ENCODE measurements at places on chromosomes 2 and 18. TPM values are rescaled to one million over a fixed set of nuclear protein-coding genes. Genes with fewer than 3 reads are reported as not detected.
A peak's percentile ranks its signal among the peaks of the same experiment; 100 is the strongest.

DNA sequence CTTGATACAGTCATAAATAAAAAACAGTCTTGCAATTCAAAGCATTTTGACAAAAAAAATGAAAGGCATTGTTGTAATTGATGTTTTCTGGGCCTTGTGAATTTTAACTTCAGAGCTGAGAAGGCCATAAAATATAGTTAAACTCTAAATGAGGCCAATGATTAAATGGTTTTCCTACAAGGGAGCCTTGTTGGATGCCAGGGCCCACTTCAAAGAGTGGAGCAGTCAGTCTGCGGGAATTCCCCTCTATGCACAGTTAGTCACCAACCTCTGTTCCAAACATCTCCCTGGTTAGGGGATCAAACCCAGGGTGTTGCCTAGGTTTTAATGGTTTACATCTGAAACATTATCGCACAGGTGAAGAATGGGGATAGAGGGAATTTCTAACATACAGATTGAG is 143.4 kb downstream of the NCKAP5 start:
- H3K4me1 ChIP-seq = peaks cover 2% of the 10 kb centered on the region
- H3K4me3 ChIP-seq = no peak overlapping the region
- no peak for DNase-seq
- no peak overlapping the region for H3K27ac ChIP-seq

DNA sequence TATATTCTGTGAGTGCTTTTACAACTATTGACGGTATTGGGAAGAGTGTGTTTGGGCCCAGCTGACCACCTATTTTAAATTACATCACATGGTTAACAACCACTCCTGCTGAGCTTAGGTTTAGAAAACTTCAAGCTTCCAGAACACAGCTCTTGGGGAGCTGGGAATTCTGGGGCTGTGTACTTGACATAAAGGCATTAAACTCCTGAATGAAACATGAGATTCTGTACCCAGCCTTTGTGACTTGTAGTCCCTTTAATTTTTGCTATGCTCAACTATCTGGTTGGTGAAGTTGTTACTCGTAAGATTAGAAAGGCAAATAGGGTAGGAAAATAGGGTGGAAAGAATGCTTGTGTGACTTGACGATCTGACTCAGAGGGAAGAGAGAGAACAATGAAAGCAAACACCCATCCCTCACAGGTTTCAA is 66.9 kb downstream of the LTBP1 start:
- H3K36me3 ChIP-seq = no peaks in the 10 kb centered on the region
- no peak overlapping the region for H3K4me3 ChIP-seq
- no peak overlapping the region for H3K27ac ChIP-seq
- DNase-seq = no peak

- H3K36me3 ChIP-seq = no peaks in the 10 kb centered on the region
- H3K4me1 ChIP-seq = peaks cover 4% of the 10 kb centered on the region
- DNase-seq = no peak
- H3K27me3 ChIP-seq = no peaks in the 10 kb centered on the region
Measured at GRCh38 chr2:119475857-119476244, 44.2 kb downstream of the TMEM37 start.

DNA sequence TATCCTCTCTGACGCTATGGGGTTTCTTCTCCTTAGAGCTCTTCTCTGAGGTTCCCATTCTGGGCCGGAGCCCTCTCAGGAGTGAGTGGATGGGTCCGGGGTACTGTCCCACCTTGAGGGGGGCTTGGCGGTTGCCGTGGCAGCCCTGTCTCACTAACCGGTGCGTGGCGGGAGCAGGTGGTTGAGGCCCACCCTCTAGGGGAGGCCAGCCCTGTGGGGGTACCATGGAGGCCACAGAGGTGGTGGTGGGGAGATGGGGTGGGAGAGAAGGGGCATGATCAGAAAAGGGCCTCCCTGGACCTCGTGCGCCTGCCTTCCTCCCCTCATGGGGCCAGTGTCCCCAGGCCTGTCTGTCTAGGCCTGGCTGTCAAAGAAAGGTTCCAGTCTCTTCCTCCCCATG is 22.3 kb downstream of the IGFBP5 start:
- no peak overlapping the region for H3K27ac ChIP-seq
- peaks cover 18% of the 10 kb centered on the region for H3K27me3 ChIP-seq
- no peak for DNase-seq

DNA sequence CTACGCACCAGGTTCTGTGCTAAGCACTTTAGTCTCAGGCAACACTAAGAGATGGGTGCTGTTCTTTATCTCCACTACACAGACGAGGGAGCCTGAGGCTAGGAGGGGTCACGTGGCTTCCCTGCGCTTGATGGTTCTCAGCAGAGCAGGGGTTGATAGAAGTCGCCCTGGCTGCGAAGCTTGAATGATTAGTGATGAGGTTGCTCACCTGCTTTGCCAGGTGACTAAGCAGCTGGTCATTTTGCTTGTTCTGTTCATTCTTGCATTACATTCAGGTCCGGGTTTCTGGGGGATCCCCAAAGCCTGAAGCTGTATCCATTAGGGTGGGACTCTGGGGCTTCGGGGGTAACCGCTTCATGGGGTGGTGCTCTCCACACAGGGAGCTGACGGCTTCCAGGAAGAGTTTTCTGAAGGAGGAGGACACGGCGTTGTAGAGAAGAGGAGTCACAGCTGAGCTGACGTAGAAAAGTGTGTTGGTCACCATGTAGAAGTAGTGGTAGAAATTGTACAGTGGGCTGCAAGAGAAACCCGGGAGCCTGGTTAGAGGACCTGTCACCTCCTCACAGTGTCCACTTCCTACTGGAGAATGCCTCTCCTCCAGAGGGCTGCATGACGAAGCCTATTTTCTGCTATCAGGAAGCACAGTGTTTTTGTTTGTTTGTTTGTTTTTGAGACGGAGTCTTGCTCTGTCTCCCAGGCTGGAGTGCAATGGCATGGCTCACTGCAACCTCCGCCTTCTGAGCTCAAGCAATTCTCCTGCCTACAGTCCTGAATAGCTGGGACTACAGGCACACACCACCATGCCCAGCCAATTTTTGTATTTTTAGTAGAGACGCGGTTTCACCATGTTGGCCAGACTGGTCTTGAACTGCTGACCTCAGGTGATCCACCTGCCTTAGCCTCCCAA is 11.5 kb downstream of the NTSR2 start:
- no peak overlapping the region for H3K4me3 ChIP-seq
- H3K27me3 ChIP-seq = peaks cover 33% of the 10 kb centered on the region
- H3K27ac ChIP-seq = no peak overlapping the region
- H3K4me1 ChIP-seq = no peaks in the 10 kb centered on the region
- peaks cover 2% of the 10 kb centered on the region for H3K36me3 ChIP-seq

DNA sequence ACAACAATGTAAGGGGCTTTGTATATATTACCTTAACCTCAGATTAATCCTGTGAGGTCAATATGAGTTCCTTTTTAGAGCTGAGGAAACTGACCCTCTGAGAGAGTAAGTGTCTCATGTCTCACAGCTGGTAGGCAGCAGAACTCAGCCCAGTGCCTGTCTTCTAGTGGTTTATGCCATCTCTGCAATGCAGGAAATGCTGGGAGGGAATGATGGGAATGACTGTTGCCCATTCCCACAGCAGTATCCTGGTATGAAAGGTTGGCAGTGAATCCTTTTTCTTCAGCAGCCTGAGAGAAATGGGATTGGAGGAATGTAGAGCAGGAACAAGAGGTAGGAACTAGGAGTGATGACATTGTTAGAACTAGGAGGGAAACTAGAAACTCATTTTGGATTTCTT is 6.0 kb downstream of the MRPL30 start:
- H3K4me3 ChIP-seq = no peak overlapping the region
- H3K27me3 ChIP-seq = no peaks in the 10 kb centered on the region
- DNase-seq = no peak
- H3K27ac ChIP-seq = no peak overlapping the region

GRCh38 chr2:19667085-19667484 is 234.7 kb downstream of the TTC32 start:
- H3K27ac ChIP-seq = no peak overlapping the region
- no peak overlapping the region for H3K4me3 ChIP-seq
- no peak for DNase-seq
- H3K36me3 ChIP-seq = no peaks in the 10 kb centered on the region
- H3K4me1 ChIP-seq = no peaks in the 10 kb centered on the region
- peaks cover 6% of the 10 kb centered on the region for H3K27me3 ChIP-seq

DNA sequence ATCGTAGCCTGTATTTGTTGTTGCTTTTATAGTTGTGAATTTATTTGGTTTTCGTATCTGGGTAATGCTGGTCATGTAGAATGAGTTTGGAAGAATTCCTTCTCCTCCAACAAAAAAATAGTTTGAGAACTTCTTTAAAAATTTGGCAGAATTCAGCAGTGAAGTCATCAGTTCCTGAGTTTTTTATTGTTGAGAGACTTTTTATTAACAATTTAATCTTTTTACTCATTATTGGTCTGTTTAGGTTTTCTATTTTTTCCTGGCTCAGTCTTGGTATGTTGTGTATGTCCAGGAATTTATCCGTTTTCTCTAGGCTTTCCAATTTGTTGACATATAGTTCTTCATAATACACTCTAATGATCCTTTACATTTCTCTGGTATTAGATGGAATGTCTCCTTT is 1613.3 kb upstream of the PIK3C3 start:
- H3K4me3 ChIP-seq = no peak overlapping the region
- no peaks in the 10 kb centered on the region for H3K27me3 ChIP-seq
- no peak overlapping the region for H3K27ac ChIP-seq
- no peaks in the 10 kb centered on the region for H3K36me3 ChIP-seq

DNA sequence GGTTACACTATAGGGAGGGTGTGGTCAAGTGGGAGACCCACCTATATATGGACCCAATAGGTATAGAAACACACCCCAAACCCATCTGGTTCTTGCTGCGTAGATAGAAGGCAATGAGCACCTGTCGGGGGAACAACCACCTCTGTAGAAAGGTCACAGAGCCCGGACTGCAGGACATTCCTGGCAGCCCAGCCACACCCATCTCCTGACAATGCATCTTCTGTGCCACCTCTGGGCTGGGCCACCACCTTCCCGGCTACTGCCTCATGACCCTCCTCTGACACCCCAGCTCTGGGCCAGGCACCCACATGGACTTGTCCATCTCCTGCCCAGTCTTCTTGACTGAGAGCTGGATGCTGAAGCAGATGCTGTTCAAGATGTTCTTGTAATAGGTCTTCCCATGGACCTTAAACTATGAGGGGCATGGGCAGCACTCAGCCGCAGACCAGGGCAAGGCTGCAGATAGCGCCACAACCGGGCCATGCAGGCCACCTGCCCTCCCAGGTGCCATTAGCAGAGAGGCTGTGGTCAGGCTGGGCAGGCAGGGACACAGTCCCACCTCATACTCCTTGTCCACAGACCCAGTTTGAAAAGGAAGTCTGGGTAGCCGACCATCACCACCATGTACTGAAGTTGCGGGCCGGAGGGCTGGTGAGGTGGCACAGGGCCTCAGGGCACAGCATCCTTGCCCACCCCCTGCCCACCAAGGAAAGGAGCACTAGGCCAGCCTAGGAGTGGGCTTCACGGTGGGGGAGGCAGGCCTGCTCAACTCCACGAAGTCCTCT is 9.3 kb downstream of the ALPG start:
- no peak overlapping the region for H3K27ac ChIP-seq
- no peak for DNase-seq
- peaks cover 11% of the 10 kb centered on the region for H3K4me1 ChIP-seq
- H3K27me3 ChIP-seq = peaks cover 13% of the 10 kb centered on the region
- no peak overlapping the region for H3K4me3 ChIP-seq

GRCh38 chr18:61893309-61893970 is 633 bp upstream of the RNF152 start:
- peak overlapping the region; percentile 83 for H3K4me3 ChIP-seq
- no peaks in the 10 kb centered on the region for H3K36me3 ChIP-seq
- peaks cover 22% of the 10 kb centered on the region for H3K27me3 ChIP-seq
- H3K27ac ChIP-seq = no peak overlapping the region

DNA sequence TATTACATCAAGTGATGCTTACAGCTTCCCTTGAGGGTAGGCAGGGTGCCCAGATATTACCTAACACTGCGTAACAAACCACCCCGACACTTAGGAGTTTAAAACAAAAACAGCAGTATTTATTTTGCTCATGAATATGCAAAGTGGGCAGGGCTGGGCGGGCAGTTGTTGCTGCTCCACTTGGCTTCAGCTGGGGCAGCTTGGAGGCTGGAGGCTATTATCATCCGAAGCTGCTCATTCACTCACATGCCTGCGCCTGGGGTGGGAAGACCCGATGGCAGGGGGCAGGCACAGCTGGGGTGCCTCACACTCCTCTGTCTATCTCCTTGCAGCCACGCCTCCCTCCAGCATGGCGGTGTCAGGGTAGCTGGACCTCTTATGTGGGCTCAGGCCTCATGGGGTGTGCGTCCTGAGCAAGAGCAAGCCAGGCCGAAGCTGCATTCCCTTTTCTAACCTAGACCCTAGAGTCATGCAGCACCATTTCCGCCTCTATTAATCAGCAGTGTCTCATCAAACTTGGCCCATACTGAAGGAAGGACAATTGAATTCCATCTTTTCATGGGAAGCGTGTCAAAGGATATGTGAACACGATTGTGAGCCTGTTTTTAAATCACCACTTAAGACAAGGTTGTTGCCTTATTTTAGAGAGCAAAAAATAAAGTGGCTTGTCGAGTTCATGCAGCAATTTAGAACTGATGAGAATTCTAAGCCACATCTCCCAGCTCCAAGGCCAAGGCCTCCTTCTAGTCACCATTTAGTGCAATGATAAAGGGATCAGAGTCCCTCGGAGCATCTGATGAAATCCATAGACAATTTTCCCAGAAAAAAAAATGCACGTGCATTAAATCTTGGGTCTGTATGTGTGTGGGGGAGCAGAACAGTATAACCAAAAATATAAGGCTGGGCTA is 54.9 kb downstream of the SDC1 start:
- DNase-seq = no peak
- no peak overlapping the region for H3K27ac ChIP-seq
- H3K27me3 ChIP-seq = no peaks in the 10 kb centered on the region
- H3K4me1 ChIP-seq = peaks cover 1% of the 10 kb centered on the region
- H3K4me3 ChIP-seq = no peak overlapping the region

- H3K27ac ChIP-seq = no peak overlapping the region
- no peak for DNase-seq
- no peaks in the 10 kb centered on the region for H3K36me3 ChIP-seq
- H3K4me1 ChIP-seq = peaks cover 32% of the 10 kb centered on the region
Measured at GRCh38 chr2:37686792-37687526, 15.5 kb upstream of the CDC42EP3 start.

- H3K27ac ChIP-seq = no peak overlapping the region
- no peak for DNase-seq
- H3K4me1 ChIP-seq = no peaks in the 10 kb centered on the region
- H3K36me3 ChIP-seq = no peaks in the 10 kb centered on the region
- no peak overlapping the region for H3K4me3 ChIP-seq
Measured at GRCh38 chr2:225512876-225513540, 113.5 kb downstream of the NYAP2 start.

DNA sequence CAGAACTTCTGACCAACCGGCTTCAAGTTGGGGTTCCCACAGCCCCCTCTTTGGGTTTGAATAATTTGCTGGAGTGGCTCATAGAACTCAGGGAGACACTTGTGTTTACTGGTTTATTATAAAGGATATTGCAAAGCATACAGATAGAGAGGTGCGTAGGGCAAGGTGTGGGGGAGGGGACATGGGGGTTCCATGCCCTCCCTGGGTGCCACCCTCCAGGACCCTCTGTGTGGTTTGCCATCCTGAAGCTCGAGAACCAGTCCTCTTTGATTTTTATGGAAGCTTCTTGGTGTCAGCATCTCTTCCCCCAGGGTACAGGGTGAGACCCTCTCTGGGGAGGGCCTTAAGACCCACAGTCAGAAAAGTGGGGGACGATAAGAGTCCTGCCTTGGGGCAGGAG is 38.8 kb downstream of the ITGB1BP1 start:
- H3K36me3 ChIP-seq = no peaks in the 10 kb centered on the region
- no peak for DNase-seq
- no peak overlapping the region for H3K4me3 ChIP-seq
- H3K27ac ChIP-seq = no peak overlapping the region
- H3K27me3 ChIP-seq = no peaks in the 10 kb centered on the region
- H3K4me1 ChIP-seq = no peaks in the 10 kb centered on the region

M1AP gene
- not detected for total RNA-seq

SCYGR4 gene
- not detected for total RNA-seq

CCBE1 gene
- total RNA-seq = not detected

SKOR2 gene
- not detected for total RNA-seq

SPATS2L gene
- 2.6 TPM for total RNA-seq

CCDC68 gene
- not detected for total RNA-seq

Measured in naive thymus-derived CD8-positive, alpha-beta T cell (primary cell).